ENCODE measurements at places on chromosomes 11 and 22.

DNA sequence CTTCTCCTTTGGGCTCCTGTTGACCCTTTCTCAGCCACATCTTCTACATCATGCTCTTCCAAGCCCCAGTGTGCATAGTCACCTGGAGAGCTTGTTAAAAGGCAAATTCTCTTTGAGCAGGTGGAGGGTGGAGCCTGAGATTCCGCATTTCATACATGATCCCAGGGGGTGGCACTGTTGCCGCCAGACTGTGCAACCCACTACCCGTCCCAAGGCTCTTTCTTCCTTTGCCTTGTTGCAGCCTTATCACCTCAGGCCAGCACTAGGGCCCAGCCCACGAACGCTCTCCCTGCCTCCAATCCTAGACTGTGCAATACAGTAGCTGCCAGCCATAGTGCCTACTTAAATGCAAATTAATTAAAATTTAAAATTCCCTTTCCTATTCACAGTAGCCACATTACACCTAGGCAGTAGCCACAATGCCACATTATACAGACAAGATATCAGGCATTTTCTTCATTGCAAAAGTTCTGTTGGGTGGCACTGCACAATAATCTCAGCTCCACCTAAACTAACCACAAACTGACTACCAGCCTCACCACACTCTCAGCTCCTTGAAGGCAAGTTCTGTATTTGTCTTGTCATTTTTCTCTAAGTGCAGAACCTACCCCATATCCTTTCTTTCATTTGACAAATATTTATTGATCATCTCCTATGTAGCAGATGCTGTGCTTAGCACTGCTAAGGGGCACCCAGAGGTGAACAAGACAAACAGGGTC lies 4.6 kb upstream of the KCNJ5 start:
- DNase-seq: peak; percentile 51

GRCh38 chr22:38104084-38104483 lies 6.4 kb downstream of the BAIAP2L2 start:
- DNase-seq: no peak

GRCh38 chr11:86804951-86805350 lies 4.6 kb downstream of the PRSS23 start:
- DNase-seq: no peak

DNA sequence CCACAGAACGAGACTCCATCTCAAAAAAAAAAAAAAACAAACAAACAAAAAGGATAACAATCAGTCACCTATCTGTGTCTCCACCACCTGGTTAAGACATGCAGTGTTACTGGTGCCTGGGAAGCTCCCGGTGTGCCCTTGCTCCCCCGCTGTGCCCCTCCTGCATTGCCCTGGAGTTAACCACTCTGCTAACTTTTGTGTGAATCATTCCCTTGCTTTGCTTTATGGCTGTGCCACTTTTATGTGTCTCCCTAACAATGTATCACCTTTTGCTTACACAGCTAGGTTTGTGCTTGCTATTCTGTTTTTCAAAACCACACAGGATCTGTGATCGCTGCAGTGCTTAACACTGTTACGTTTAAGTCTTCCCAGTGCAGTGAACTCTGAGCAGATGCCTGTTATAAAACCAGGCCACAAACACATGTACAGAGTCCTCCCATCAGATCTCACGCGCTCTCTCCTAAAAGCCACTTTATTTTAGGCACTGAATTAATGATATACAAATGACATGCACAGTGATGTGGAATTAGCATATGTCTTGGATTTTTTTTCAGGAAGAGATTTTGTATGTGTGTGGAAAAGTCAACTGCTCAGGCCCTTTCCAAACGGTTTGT lies 69.9 kb downstream of the BUD13 start:
- no peak for DNase-seq

DNA sequence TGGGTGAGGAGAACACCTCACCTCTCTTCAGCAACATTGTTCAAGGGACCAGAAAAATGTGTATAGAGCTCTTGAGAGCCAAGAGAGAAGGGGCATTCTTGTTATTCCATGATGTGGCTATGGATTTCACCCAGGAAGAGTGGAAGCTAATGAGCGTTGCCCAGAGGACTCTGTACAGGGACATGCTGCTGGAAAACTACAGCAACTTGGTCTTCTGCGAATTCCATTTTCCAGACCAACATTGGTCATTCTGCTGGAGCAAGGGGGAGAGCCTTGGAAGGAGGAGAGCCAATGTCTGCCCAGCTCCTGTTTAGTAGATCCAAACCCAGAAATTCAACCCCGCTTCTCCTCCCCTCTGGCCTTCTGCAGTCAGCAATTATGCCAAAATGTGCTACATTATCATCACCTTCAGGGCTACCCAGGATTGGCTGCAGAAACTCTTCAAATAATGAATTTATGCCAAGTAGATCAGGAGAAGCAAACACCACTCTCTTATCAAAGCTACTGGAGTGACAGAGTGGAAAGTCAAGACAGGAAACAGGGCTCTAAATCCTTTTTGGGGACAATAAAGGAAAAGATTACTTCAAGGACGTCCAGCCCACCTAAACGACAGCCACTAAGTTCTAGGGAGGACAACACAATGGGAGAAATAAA lies 707.5 kb upstream of the LUZP2 start:
- no peak for DNase-seq

DNA sequence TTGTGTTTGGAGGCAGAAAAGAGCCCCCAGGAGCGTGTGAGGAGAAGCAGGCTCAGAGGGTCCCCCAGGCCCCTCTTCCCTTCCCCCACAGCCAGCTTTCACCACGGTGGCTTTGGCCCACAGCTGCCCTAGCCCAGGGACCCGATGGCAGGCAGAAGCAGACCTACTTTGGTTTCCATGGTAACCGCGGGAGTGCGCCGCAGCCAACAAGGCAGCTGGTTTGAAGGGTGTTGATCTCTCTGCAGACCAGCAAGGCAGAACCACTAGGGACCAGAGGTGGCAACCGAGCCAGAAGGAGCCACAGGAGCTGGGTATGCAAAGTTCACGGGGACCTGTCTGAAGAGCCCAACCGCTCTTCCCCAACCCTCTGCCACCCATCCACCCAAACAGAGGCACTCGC lies 69.4 kb downstream of the BUD13 start:
- no peak for DNase-seq

DNA sequence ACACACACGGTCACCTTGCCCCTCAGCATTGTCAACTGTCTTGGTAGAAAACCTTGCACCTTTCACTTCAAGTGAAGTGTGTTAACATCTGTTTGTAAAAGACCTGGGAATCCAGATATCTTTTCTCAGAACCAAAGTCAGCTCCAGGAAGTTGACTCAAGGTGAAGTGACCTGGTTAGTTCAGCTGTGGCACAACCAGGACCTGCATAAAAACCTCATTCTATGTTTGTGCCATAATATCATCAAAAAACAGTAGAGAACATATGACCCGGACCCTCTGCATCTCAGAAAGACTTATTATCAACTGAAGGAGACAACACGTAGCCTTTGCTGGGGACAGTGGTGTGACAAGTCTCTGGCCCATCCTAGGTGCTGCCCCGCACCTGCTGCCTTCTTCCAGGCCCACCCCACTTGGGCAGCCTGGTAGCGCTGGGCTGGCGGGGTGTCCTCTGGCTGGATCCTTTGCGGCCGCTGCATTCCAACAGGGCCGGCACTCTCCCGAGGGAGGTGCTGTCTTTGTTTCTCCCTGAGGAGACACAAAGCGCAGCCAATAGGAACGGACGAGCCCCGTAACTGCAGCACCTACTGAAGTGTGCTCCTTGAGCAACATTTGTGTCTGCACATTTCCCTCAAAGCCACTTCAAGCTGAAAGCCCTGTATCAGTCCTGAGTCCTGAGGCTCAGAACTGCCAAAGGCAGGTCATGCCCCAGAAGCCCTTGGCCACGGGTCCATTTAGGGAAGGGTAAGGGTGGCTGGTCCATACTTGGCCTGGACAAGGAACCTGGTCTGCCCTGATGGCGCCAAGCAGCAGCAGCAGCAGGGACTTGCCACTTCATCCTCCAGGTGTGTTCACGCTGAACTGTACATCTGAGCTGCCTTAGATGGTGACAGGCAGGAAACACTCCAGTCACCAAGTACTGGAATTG lies 25.2 kb downstream of the LRRC74B start:
- DNase-seq: no peak

- no peak for DNase-seq
These were observed 1007.2 kb downstream of the TBC1D22A start for GRCh38 chr22:47769652-47770051.

DNA sequence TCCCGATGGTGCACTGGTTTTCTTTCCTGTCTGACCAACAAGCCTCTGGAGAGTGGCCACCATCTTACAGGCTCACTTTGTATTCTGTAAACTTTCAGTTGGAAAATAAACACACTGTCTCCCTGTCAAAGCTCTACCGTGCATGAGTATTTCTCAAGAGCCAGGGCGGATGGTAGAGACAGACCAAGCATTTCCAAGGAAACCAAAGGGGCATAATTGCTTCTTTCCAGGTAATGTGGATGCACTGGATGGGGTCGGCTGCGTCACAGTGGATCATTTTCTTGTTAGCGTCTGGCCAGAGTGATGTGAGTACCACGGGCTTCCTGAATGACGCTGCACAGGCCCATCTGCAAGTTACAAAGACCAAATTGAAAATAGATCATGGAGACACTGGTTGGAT lies 5.1 kb upstream of the SEZ6L start:
- no peak for DNase-seq

GRCh38 chr11:122556605-122557004 lies 98.9 kb upstream of the UBASH3B start:
- DNase-seq: no peak

DNA sequence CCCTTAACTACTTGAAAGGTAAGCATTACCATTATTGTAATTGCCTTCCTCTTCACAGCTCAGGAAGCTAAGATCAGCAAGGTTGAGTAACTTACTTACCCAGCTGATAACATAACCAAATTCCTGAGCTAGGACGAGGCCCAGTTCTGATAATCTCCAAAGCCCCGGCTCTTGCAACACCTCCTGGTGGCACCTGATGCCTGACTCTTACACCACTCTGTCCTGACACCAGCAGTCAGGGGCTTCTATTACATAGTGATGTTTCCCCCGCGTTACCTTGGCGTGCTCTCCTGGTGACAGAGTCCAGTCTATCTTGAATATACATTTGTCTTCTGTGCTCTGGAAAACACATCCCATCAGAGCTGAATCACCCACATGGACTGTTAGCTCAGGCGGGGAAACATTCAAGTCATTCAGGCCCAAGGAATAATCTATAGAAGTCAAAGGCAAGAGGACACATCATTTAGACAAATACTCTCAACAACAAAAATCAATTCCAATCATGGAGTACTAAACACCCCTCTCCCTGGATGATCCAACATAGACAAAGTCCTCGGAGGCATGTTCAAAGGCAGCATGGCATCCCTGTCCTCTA lies 12.6 kb downstream of the JAML start:
- no peak for DNase-seq

- peak; percentile 14 for DNase-seq
These were observed 35.7 kb downstream of the CELSR1 start for GRCh38 chr22:46501701-46502100.

GRCh38 chr11:128547946-128548648 lies 39.3 kb downstream of the ETS1 start:
- DNase-seq: no peak

DNA sequence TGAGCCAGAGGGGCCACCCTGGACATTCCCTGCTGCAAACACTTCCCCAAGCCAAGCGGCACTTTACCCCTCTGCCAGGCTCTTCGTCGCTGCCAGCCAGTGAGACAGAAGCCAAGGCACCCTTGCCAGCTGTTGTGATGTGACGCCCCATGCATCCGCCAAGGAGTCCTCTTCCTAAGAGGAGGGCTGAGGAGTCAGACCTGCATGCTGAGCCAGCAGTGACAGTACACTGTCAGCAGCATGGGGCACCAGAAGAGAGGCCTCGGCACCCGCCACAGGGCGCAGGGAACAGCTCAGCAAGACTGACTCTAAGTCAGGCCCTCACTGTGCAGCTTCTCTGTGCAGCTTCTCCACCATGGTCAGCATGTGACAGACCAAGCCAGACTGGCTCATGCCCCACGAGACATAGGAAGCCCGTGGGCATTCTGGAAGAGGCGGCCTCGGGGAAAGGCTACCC lies 26.4 kb downstream of the VPS37C start:
- no peak for DNase-seq

- no peak for DNase-seq
These were observed 2.2 kb downstream of the TANGO2 start for GRCh38 chr22:20022978-20023613.

DNA sequence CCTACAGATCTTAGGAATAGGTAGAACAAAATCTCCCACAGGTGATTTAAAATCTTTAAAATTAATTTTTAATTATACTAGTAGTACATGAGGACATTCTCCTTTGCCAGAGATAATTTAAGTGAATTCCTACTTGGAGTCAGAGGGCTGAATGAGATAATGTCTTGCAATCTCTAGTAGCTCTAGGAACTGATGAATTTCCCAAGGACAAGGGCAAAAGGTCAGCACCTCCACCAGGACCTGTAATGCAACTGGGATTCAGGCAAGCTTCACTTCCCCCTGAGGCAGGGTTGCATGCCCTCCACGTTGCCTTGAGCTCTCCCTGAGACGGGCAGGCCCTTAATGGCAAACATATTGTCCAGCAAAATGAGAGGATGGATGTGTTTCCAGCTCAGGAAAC lies 330.3 kb upstream of the PITPNB start:
- DNase-seq: no peak

- no peak for DNase-seq
These were observed 10.7 kb downstream of the MCM5 start for GRCh38 chr22:35410663-35411034.

- no peak for DNase-seq
These were observed 1.7 kb upstream of the CCDC134 start for GRCh38 chr22:41798736-41799135.

- DNase-seq: peak; percentile 84
These were observed 17.5 kb downstream of the MACROD1 start for GRCh38 chr11:64148226-64148916.

DNA sequence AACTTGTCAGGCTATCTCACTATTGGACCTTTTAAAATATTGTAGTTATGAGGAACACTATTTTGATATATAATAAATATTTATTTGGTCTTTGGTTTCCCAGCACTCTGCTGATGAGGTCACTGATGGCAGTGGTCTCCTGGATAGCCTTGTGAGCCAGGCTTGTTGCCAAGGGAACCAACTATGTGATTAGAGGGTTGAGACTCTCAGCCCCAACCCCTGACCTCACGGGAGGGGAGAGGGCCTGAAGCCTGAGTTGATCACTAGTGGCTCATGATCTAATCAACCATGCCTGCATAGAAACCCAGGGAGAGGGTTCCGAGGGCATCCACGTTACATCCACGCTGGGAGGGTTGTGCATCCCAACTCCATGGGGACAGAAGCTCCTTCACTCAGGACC lies 10.8 kb downstream of the PANX1 start:
- DNase-seq: no peak

- no peak for DNase-seq
These were observed 49.5 kb downstream of the OSBP2 start for GRCh38 chr22:30744224-30744623.

DNA sequence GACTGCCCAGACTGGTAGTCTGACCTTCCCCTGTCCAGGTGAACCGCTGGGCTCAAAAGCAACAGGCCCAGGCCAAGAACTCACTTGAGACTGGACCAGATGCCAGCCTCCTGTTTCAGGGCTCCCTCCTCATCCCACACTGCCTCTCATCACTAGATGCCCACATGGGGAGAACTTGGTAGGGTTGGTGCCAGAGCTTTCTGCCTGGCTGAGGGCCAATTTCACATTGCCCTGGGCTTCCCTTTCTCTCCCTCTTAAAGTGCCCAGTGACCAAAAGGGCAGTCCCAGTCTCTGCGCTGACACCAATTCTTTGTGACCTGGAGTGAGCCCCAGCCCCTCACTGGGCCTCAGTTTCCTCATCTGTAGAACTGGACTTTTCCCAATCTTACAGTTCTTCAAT lies 41.7 kb downstream of the C11orf58 start:
- DNase-seq: no peak

- no peak for DNase-seq
These were observed 416.5 kb upstream of the DDI1 start for GRCh38 chr11:103619938-103620337.

GRCh38 chr22:44611880-44612496 lies 90.0 kb upstream of the PRR5 start:
- DNase-seq: no peak

Data from Calu3 (cell line).